Stimulated activated CD8-positive, alpha-beta memory T cell treated with anti-CD3 and anti-CD28 coated beads, Interleukin-7, amount 100 ng/mL, for 1 hour (primary cell): ENCODE measurements at places on chromosomes 16 and 17.

GRCh38 chr16:81357711-81358260 is 43.0 kb downstream of the GAN start:
- DNase-seq: no peak

DNA sequence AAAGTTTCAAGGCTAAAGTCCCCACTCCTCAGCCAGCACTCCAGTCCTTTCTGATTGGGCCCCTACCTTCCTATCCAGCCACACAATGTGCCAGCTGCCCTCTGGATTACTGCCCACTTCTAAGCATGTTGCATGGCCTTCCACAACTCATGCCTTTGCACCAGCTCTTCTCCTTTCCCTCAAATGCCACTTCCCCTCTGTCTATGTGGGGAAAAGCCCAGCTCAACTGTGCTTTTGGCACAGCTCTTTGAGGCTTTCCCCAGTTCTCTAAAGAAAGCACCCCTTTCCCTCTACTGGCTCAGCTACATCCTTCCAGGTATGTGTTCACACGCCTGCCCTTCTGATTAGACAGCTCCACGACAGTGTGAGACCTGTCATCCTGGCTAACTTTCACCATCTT is 18.5 kb downstream of the GTF3C1 start:
- DNase-seq: no peak

GRCh38 chr17:28985950-28986713 is 19.7 kb downstream of the SEZ6 start:
- no peak for DNase-seq

DNA sequence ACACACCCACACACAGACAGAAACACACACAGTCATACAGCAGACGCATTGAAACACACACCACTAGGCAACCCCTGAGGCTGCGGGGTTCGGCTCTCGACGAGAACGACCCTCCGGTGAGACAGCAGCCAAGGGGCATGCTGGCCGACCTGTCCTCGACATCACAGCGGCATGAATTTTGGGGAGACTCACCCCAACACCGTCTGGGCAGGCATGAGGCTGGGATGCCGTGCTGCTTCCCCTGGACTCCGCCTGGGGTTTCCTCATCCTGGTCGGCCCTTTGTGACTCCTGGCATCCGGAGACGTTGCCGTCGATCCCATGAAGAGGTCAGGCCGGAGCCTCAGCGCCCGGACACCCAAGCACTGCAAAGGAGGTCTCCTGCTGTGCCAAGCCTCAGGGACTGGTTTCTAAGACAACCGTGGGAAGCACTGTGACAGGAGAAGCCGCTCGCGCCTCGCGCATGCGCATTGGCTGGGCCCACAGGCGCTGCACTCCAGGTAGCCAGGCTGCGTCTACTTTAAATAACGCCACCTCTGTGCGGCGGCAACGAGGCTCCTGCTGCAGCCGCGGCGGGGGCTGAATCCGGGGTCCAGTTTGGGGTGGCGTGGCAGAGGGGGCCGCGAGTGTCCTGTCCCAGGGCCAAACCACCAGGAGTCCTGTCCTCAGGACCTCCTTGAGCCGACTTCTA is 13.8 kb upstream of the KCNJ18 start:
- DNase-seq: no peak

DNA sequence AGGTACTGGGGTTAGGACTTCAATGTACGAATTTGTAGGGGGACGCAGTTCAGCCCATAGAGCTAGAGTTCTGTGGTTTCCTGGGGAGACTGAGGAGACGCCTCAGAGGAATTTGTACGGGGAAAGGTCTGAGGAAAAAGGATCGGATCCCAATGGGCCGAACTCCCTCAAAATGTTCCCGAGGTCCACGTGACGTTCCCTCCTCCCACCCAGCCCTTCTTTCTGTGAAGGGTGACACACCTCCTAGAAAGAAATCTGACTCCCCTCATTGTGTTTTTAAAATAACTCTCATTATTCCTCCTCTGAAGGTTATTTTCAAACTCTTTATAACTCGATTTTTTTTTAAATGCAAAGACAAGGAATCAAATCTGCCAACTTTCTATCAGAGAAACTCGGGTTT is 8.6 kb downstream of the RGS9 start:
- no peak for DNase-seq
